Left lung (tissue), 14 donors: ENCODE measurements at places on chromosomes 12 and 14. TPM values are rescaled to one million over a fixed set of nuclear protein-coding genes. Genes with fewer than 3 reads are reported as not detected.

Gene MGST1
- total RNA-seq, result 679 TPM

Gene LUM
- total RNA-seq, result 1,088 TPM

Gene P2RX7
- 11.6 TPM for total RNA-seq

Gene AMHR2
- 0.18 TPM for total RNA-seq

Gene COCH
- 0.55 TPM for total RNA-seq

Gene KRT77
- not detected for total RNA-seq

Gene LRP1-AS
- not detected for total RNA-seq

Gene CD4
- total RNA-seq, result 96.2 TPM

Gene KCNC2
- not detected for total RNA-seq

Gene CPNE8
- 25.8 TPM for total RNA-seq

Gene PGF
- 3.4 TPM for total RNA-seq

Gene SLC25A47
- total RNA-seq, result not detected

Gene VPS33A
- total RNA-seq, result 18.7 TPM

Gene NXPH4
- 1.0 TPM for total RNA-seq

Gene PCED1B
- 4.8 TPM for total RNA-seq

Gene SYT10
- not detected for total RNA-seq

Gene SIX6
- not detected for total RNA-seq

Gene NINJ2
- 18.0 TPM for total RNA-seq

Gene IRF2BPL
- total RNA-seq, result 45.9 TPM

Gene INHBC
- not detected for total RNA-seq

Gene CD69
- total RNA-seq, result 6.5 TPM

Gene SUPT16H
- 46.7 TPM for total RNA-seq

Gene MUCL1
- not detected for total RNA-seq

Gene KRT78
- not detected for total RNA-seq

Gene PAN2
- 58.4 TPM for total RNA-seq

Gene SERPINA4
- not detected for total RNA-seq

Gene TBPL2
- total RNA-seq, result not detected

Gene NCAPD2
- total RNA-seq, result 23.1 TPM

Gene INHBE
- total RNA-seq, result not detected

Gene PRH2
- not detected for total RNA-seq

Gene SMIM41
- 4.5 TPM for total RNA-seq

Gene TAOK3
- total RNA-seq, result 52.0 TPM

Gene NEUROD4
- total RNA-seq, result not detected

Gene TCL1B
- total RNA-seq, result not detected

Gene BAZ1A
- 30.4 TPM for total RNA-seq

Gene MANSC4
- total RNA-seq, result not detected

Gene ZFYVE21
- 42.8 TPM for total RNA-seq

Gene SYNE3
- 25.4 TPM for total RNA-seq

Gene KANSL2
- total RNA-seq, result 30.6 TPM

Gene NANOG
- total RNA-seq, result 0.06 TPM

Gene EIF2S3B
- 2.2 TPM for total RNA-seq

Gene ERBB3
- 38.6 TPM for total RNA-seq

Gene LTB4R
- 26.1 TPM for total RNA-seq

Gene CBLN3
- total RNA-seq, result 5.9 TPM

Gene OGFOD2
- 20.6 TPM for total RNA-seq

Gene C14orf132
- total RNA-seq, result 87.8 TPM

Gene PROX2
- not detected for total RNA-seq

Gene MYO1H
- total RNA-seq, result 0.31 TPM
